ENCODE measurements at places on chromosomes 1 and 21. TPM values are rescaled to one million over a fixed set of nuclear protein-coding genes. Genes with fewer than 3 reads are reported as not detected.

Gene ASTN1
- 0.29 TPM for total RNA-seq

- DNase-seq: no peak
Measured at GRCh38 chr1:220950576-220950975, 71.3 kb downstream of the HLX start.

DNA sequence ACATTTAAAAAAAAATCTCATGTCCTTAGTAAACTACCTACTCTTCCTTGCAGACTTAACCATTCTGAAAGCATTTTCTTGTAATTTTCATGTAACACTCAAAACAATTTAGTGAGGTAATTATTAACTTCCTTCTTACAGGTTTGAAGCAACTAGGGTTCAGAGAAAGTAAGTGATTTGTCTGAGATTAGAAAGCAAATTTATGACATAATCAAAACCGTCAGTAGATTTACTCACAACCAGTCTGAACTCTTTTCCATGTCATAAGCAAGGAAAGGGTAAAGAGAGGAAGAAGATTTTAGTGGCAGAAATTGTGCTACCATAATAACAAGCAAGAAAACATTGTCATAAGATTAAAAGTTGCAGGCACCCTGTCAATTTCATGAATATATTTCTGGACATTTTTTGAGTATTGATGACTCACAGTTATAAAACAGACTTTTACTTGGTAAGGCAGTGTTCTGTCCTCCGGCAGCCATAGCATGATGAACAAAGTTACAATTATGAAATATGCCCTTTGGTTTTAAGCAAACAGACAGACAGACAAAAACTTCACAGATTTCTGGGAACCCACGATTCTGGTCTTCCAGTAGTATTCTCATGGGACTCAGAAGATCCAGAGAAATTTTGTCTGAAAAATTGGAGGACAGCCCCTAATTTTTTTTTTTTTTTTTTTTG is 707.2 kb downstream of the RWDD3 start:
- no peak for DNase-seq

Gene TATDN3
- total RNA-seq: 10.4 TPM

- no peak for DNase-seq
Measured at GRCh38 chr1:224266105-224266914, 63.7 kb downstream of the NVL start.

- no peak for DNase-seq
Measured at GRCh38 chr1:163013826-163014600, 55.1 kb upstream of the RGS4 start.

Gene SPATA6
- 18.4 TPM for total RNA-seq

DNA sequence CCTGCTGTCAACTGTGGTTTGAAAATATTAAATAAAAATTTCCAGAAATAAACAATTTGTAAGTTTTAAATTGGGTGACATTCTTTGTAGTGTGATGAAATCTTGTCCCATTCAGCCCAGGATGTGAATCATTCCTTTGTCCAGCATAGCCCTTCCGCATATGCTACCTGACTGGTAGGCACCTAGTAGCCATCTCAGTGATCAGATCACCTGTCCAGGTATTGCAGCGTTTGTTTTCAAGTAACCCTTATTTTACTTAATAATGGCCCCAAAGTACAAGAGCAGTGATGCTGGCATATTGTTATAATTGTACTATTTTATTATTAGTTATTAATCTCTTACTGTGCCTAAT is 351.6 kb upstream of the B3GALT2 start:
- no peak for DNase-seq

Gene ADGRB2
- 6.4 TPM for total RNA-seq

- no peak for DNase-seq
Measured at GRCh38 chr1:9273177-9273576, 19.5 kb upstream of the SPSB1 start.

DNA sequence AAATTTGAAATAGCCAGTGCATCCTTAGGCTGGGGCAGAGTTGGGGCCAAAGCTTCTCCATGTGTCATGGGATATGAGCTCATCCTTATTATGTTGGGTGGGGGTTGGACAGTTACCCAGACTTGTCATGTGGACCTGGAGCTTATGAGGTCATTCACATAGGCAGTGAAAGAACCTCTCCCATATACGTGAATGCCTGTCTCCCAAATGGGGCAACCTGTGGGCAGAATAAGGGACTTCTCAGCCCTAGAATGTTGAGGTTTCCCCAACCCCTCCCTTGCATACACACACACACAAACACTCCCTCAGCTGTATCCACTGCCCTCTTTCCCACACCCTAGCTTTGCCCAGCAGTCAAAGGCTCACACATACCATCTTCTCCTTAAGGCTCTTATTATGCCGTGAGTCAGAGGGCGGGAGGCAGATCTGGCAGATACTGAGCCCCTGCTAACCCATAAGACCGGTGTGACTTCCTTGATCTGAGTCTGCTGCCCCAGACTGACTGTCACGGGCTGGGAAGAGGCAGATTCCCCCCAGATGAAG is 2.3 kb upstream of the IVL start:
- DNase-seq: no peak

Gene PCAT6
- 2.4 TPM for total RNA-seq

DNA sequence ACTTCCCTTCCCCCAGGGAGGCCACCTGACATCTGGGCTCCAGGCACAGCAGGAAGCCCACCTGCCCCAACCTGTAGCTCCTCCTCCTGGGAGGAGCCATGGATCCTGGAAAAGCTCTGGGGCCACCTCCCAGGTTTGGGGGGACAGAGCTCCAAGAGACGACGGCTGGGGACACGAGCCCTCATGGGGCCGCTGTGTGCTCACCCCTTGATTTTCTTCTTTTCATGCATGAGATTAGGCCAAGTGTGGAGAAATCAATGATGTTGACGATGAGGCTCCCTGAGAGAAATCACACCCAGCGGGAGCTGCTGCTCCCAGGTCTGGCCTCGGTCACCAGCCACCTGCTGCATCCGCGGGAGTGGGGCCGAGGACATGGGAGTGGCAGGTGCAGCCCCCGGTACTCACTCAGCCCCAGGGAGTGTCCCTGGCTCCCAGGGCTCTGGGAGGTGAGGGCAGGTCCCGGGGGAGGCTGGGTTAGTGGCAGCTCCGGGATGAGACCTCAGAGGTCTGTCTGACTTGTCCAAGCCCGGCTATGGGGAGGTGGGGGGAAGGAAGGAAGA is 8.7 kb downstream of the TNFRSF14 start:
- DNase-seq: peak; percentile 71

Gene IRF6
- total RNA-seq: 15.7 TPM

DNA sequence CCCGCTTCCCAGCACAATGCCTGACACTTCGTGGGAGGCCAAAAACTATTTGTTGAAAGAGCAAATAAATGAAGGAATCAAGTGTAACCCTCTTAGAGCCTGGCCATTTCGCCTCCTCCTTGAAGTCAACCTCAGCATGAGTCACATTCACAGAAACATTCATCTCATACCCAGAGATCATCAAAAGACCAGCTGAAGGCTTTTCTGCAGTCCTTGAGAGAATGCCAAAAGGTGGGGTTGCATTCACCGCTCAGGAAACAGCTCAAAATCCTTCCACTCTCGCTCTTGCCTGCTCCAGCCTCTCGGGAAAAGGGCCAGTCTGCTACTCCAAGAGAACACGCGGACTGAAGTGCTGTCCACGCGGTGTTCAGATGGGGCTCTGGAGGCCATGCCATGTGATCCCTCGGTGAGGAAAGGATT is 90.0 kb downstream of the VWA5B1 start:
- DNase-seq: peak; percentile 61

Gene TUFT1
- 10.3 TPM for total RNA-seq

DNA sequence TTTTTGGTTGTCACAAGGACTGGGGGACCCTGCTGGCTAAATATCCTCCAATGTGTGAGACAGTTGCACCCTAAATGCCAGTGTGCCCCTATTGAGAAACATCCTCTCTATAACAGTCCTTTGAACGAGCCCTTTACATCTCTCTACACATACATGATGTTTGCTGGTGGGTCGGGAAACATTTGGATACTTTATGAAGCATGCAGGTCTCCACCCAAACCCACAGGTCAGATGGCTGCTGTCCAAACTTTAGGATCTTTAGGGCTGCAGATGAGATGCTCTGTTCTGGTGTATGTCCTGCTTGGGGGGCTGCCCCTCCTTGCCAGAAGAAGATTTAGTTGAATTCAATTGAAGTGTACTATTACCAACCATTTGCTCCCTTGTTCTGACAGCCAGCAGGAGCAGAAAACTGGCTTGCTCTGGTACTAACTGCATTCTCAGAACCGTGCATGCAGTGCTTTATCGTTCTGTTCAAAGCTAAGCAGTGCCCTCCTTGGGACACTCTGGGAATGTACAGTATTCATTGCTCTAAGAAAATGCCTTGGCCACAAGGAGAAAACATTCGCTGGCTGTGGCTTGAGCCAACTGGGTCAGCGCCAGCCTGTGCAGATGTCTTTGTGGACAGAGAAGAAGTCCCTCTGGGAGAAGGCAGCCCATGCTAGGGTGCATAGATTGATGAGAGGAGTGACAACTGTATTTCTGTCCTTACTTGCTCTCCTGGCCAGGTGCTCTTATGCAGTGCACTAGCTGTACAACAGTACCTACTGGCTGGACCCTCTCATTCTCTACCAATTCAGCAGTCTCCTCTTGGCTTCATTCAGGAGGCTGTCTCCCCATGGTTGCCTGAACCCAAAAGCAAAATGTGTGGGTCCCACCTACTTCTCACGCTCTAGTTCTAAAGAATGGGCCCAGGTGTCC is 61.4 kb upstream of the DIRAS3 start:
- DNase-seq: peak; percentile 42

DNA sequence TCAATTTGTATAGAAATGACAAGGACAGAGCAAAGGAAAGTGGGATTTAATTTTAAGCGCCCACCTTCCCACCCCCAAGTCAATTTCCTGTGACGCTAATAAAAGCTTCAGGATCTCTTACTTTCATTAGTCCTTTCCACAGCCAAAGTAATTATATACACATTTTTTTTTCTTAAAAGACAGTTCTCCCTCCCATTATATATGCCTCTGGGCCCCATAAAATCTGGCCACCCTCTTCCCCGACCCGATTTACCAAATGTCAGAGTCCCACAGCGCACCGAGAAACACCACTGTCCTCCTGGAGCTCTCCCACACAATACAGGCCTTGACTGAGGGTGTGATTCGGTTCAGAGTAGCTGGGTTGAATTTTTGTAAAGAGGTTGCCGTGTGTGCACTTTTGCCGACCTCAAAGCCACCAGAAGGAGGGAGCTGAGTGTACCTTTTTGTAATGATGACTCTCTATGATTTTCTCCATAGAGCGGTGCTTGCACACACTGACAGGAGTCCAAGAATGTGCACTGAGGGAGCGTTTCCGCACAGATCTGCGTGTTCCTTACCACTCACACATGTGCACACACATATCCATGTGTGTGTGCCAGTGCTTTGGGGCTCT is 26.2 kb upstream of the IL10 start:
- DNase-seq: no peak

DNA sequence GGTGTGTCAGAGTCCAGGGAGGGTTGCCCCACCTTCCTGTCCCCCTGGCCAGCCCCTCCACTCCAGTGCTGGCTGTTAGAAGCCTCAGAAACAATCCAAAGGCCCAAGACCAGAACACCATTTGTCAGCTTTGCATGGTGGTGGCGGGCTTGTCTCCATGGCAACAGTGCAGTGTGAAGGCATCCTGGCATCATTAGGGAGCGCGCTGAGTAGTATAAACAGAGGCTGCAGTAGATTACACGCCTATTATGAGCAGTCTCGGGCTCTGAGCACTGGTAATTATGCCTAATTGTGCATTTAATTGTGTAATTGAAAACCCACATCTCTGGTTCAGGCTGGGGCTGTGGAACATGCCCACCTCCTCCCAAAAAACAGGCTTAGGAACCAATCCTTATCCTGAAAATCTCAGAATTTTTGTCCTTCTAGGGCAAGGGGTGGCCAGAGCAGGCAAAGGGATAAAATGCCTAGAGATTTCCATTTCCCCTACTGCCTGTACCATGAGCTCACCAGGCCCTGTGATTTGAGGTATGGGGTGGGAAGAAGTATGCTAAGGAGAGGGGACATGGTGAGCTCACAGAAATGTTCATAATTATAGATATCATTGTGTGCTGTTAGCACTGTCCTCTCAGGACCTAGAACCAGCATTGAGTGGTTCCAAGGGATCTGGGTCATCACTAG is 11.7 kb downstream of the NKAIN1 start:
- no peak for DNase-seq

DNA sequence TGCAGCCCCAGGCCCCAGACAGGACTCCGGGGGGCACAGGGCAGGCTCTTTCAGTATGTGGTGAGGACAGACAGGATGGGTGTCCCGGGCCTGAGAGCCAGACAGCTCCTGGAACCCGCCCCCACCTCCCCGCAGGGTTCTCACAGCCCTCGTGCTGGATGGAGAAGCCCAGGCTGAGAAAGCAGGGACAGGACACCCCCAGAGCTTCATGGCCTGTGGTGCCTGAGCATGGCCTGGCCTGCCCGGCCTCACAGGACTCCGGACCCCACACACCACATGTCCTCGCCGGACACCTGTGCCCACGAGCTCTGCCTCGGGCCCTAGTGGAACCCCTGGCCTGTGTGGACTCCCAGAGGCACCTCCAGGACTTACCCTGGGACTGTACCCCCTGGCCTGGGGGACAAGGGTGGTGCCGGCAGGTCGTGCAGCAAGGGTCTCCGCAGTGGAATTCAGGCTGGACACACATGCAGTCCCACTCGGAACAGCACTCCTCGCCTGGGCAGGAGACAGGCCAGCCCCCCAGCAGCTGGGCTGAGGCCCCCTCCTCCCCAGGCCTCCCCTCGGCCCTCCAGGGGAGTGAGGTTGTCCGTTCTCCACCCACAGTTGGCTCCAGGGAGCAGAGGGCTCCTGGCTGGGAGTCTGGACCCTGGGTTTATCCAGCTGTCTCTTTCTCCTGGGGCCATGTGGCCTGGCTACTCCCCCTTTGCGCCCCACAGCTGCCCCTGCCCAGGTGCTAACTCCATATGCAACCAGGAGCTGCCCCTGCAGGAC is 1.2 kb downstream of the TNFRSF18 start:
- peak; percentile 60 for DNase-seq

- DNase-seq: peak; percentile 14
Measured at GRCh38 chr1:206955476-206956451, 9.5 kb upstream of the PIGR start.

GRCh38 chr1:61391730-61392129 is 309.4 kb downstream of the NFIA start:
- DNase-seq: no peak

- DNase-seq: no peak
Measured at GRCh38 chr1:12712076-12712475, 3.8 kb upstream of the AADACL3 start.

GRCh38 chr1:25099343-25099951 is 132.9 kb downstream of the SYF2 start:
- DNase-seq: no peak

Gene ACBD6
- total RNA-seq: 26.5 TPM

GRCh38 chr21:40018871-40019475 is 151.7 kb downstream of the PCP4 start:
- DNase-seq: no peak

DNA sequence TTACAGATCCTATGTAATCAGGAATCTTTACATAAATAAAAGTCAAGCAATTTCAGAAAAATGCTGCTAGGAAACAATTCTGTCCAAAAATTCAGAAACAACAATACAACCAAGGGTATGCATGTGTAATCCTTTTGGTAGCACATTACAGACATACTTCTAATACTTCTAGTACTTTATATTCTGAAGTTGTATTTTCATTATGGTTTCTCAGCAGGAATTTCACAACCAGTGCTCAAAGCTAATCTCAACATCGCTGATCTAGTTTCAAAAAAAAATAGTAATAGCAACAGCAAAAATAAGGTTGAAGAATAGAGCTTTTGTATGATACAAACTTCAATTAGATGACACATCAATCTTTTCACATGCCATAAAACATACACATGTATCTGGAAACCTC is 545.2 kb downstream of the LTN1 start:
- no peak for DNase-seq

Gene CTH
- total RNA-seq: 6.5 TPM

Gene PDE9A
- total RNA-seq: 9.6 TPM

- no peak for DNase-seq
Measured at GRCh38 chr21:39047046-39047445, 136.2 kb downstream of the PSMG1 start.

GRCh38 chr1:234918961-234919761 is 209.5 kb downstream of the TOMM20 start:
- no peak for DNase-seq
